ENCODE measurements at places on chromosomes 7 and 10. TPM values are rescaled to one million over a fixed set of nuclear protein-coding genes. Genes with fewer than 3 reads are reported as not detected.
A peak's percentile ranks its signal among the peaks of the same experiment; 100 is the strongest.

HTR5A gene
- total RNA-seq, result not detected

SFXN3 gene
- total RNA-seq, result 79.0 TPM

PNLIP gene
- total RNA-seq, result not detected

KCNK18 gene
- total RNA-seq, result not detected

VIPR2 gene
- total RNA-seq, result 0.50 TPM

GDF10 gene
- 9.4 TPM for total RNA-seq

NEBL gene
- total RNA-seq, result 65.9 TPM

HTRA1 gene
- 80.5 TPM for total RNA-seq

DNA sequence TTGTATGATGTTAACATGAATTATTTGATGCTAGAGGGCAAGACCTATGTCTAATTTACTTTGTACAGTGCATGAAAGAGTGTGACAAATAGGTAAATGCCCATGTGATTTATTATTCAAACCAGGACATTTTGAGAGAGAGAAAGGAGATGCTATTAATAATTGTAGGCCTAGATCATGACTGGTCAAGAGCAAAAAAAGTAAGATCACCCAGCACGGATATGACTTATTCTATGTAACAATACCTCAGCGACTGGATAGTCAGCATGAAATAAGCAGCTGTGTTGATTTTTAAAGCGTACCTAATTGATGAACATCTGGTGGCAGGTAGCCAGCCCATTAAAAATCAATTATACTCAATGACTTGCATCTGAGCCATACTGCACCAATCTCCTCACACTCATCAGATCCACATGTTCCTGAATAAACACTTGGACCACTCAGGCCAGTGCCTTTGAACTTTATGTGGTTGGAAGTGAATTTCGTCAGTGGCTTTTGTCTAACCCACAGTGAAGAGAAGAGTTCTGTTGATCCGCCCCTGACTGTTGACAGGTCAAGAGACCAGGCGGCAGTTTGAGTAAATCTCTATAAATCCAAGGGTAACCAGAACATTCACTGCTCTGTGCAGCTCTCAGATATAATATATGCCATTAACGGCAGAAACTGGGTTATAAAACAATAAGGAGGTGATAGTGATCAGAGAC lies 435.3 kb downstream of the MDFIC start:
- H3K27ac ChIP-seq, result no peak overlapping the region
- H3K36me3 ChIP-seq, result no peaks in the 10 kb centered on the region
- no peak for DNase-seq
- H3K4me3 ChIP-seq, result no peak overlapping the region
- H3K27me3 ChIP-seq, result no peaks in the 10 kb centered on the region

- no peaks in the 10 kb centered on the region for H3K4me1 ChIP-seq
- no peak for DNase-seq
- no peaks in the 10 kb centered on the region for H3K27me3 ChIP-seq
- H3K27ac ChIP-seq, result no peak overlapping the region
These were observed 100.8 kb downstream of the C10orf90 start for GRCh38 chr10:126569513-126570244.

DNA sequence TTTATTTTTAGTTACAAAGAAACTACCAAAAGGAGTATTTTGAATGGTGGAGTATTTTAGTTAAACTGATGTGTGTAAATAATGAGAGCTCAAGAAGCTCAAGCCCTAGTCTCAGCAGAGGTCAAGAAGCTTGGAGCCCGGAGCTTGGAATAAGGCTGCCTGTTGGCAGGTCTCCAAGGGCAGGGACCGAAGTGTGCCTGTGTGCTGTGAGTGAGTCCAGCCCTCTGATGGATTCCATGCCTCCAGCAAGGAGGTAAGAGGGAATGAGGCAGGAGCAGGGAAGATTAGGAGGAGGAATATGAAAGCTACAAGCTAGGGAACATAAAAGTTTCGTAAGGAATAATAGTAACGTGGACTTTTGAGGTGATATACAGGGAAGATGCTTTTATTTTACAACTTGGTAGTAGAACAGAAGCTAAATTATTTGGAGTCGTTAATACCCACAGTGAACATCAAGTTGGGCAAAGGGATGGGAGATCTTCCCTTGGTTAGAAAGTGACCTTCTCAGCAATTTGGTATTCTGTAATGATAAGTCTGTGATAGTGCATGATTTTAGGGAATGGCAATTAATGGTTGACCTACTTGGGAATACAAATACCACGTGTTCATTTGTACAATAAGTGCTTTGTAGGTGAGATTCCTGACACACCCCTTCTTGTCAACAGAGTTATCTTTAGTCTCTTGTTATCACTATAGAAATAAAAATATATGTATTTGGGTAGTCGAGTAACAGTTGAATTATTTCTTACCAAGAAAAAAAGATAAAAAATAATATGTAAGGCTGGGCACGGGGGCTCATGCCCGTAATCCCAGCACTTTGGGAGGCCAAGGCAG lies 4.6 kb downstream of the SEC23IP start:
- no peaks in the 10 kb centered on the region for H3K36me3 ChIP-seq
- H3K4me3 ChIP-seq, result no peak overlapping the region
- peak overlapping the region; percentile 67 for H3K27ac ChIP-seq
- DNase-seq, result peak; percentile 84
- no peaks in the 10 kb centered on the region for H3K27me3 ChIP-seq

DNA sequence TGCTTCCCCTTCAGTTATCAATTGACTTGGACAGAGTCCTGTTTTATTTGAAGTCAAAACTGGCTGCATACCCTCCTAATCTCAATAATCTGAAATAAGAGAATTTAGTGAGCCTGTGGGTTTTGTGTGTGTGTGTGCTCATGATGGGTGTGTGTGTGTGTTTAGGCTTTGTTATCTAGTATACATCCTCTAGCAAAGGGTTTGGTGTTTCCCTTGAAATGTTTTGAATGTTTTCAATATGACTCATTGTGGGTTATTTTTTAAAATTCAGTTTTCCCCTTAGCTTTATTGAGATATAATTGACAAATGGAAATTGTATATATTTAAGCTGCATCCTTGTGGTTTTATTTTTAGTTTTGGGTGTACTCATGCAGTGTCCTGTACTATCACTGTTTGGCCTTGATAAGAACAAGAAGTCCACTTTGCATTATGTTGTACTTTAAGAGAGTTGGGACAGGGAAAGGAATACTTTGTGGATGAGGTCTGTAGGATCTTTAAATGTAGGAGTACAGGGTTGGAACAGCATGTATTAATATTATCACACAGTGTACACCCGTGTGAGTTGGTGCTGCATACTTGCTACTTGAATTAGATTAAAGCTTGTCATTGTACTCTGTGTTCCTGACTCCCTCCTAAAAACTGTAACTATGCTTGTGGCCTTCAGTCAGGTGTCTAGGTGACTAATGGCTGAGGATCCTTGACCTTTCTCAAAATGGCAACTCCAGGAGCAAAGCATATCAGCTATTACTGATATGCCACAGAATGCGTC lies 58.3 kb downstream of the VCL start:
- DNase-seq, result no peak
- H3K27ac ChIP-seq, result peak overlapping the region; percentile 58
- H3K27me3 ChIP-seq, result no peaks in the 10 kb centered on the region
- H3K36me3 ChIP-seq, result no peaks in the 10 kb centered on the region

GRCh38 chr10:22334414-22335172 lies 10.7 kb upstream of the SPAG6 start:
- peaks cover 71% of the 10 kb centered on the region for H3K27me3 ChIP-seq
- H3K36me3 ChIP-seq, result no peaks in the 10 kb centered on the region
- peak overlapping the region; percentile 48 for H3K4me3 ChIP-seq

DNA sequence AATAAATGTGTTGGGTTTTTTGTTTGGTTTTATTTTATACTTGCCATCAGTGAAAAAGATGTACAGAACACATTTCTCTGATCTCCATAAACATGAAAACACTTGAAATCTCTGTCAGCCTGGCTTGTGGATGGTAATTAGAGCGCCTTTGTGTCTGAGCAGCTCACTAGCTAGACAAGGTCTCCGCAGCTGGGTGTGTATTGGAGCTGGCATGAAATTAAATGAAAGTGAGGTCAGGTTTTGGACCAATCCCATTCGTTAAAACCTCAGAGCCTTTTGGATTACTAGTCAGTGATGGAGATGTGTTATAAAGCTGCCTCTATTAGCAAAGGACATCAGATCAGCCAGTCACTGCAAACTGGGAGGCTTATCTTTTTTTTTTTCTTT lies 2.7 kb downstream of the FRAT1 start:
- H3K4me3 ChIP-seq, result no peak overlapping the region
- peak overlapping the region; percentile 100 for H3K27ac ChIP-seq
- no peaks in the 10 kb centered on the region for H3K27me3 ChIP-seq
- H3K4me1 ChIP-seq, result peaks cover 60% of the 10 kb centered on the region
- no peaks in the 10 kb centered on the region for H3K36me3 ChIP-seq

DNA sequence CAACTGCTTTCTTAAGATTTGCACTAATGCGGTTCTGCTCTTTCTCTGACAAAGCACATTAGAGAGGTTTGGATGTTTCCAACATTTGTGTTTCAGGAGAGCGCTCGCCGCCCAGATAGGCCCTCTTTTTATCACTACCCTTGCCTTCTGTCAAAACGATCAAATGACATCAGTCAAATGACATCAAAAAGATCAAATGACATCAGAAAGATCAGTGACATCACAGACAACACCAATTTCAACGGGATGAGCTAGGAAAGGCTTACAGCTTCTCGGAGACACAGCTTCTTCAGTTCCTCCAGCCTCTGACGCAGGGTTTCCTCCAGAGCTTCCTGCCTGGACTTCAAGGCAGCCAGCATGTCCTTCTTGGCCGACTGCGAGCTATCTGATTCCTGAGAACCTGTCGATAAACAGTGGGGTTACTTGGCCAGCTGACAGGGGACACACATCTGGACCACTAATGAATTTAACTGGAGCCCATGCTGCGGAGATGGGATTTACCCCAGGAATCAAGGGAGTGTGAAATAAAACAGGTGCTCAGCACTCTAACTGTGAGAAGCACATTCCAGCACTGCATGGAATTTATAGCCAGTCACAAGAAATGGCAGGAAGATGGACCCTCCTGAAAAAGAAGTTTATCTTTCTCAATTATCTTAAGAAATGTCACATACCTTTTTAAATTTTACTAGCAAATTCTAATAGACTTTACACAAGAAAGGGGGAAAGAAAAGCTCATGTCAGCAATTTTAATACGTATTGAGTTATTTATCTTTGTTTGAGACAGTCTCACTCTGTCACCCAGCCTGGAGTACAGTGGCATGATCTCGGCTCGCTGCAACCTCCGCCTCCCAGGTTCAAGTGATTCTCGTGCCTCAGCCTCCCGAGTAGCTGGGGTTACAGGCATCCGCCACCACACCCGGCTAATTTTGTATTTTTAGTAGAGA lies 88.2 kb downstream of the PRPF18 start:
- H3K27me3 ChIP-seq, result no peaks in the 10 kb centered on the region
- H3K4me3 ChIP-seq, result no peak overlapping the region
- no peaks in the 10 kb centered on the region for H3K36me3 ChIP-seq
- H3K4me1 ChIP-seq, result no peaks in the 10 kb centered on the region
- no peak overlapping the region for H3K27ac ChIP-seq

GRCh38 chr7:13188922-13189321 lies 501.5 kb downstream of the ARL4A start:
- no peak for DNase-seq
- H3K36me3 ChIP-seq, result no peaks in the 10 kb centered on the region
- H3K27me3 ChIP-seq, result no peaks in the 10 kb centered on the region
- H3K4me1 ChIP-seq, result no peaks in the 10 kb centered on the region
- no peak overlapping the region for H3K27ac ChIP-seq

GRCh38 chr7:108156897-108157605 lies 26.9 kb upstream of the LAMB4 start:
- H3K27me3 ChIP-seq, result no peaks in the 10 kb centered on the region
- no peak overlapping the region for H3K27ac ChIP-seq

GRCh38 chr10:22570733-22571430 lies 143.5 kb downstream of the PIP4K2A start:
- no peaks in the 10 kb centered on the region for H3K4me1 ChIP-seq
- H3K4me3 ChIP-seq, result no peak overlapping the region
- DNase-seq, result no peak
- H3K36me3 ChIP-seq, result peaks cover 49% of the 10 kb centered on the region
- no peaks in the 10 kb centered on the region for H3K27me3 ChIP-seq

- no peak for DNase-seq
These were observed 4.6 kb downstream of the TLL2 start for GRCh38 chr10:96509017-96509641.

- H3K27ac ChIP-seq, result no peak overlapping the region
- H3K36me3 ChIP-seq, result no peaks in the 10 kb centered on the region
- no peaks in the 10 kb centered on the region for H3K27me3 ChIP-seq
These were observed 7.1 kb downstream of the CCDC201 start for GRCh38 chr7:45865594-45866410.

DNA sequence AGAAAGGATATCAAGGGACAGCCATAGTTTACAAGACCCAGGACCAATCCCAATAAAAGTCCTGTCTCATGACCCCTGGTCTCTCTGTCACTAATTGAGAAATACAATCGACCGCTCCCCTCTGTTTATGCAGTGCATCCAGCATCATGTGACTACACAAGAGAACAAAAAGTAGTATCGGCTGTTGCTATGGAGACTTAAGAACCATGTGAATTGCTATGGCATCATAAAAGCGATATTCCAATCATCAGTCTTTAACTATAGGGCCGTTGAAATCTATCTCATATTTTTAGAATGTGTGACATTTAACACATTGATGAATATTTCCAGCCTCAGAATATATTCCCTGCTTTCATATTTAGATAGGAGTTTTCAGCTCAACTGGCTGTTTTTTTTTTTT lies 139.3 kb downstream of the FRMD4A start:
- no peak overlapping the region for H3K27ac ChIP-seq
- no peak for DNase-seq
- no peaks in the 10 kb centered on the region for H3K36me3 ChIP-seq
- H3K4me1 ChIP-seq, result no peaks in the 10 kb centered on the region
- no peak overlapping the region for H3K4me3 ChIP-seq
- peaks cover 14% of the 10 kb centered on the region for H3K27me3 ChIP-seq

DNA sequence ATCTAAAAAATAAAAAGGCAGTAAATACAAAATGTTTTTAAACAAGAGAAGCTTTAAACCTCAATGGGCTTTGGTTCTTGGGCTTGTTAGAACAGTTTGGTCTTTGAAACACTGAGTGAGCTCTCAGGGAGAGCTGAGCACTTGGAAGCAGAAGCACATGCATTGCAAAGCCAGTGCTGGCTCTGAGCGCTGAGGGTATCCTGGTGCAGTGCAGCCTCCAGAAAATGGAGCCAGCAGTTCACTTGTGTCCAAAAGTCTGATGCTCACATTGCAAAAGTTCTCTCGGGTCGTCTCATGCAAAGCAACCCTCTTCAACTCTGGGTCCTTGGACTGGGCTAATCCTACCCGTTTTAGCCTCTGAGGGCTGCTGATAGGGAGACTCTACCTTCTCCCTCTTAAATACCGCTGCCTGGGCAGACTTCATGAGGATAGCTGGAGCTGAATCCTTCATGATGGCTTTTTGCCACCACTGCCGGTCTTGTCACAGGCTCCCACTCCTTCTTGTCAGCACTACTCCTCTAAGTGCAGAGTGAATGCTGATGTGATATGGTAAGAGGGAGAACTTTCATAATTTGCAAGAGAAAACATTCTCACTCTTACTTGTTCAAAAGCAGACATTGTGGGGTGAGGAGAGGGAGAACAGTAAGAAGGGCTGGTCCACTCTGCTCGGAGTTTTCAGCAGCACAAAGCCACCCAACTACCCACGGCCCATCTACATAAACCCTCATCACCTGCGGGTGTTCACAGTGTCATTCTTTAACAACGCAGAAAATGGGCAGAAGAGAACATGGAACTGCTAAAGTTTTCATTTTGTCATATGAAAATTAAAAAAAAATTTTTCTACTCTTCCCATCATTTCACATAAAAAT lies 42.2 kb upstream of the BMPER start:
- H3K27ac ChIP-seq, result no peak overlapping the region
- no peak for DNase-seq
- H3K4me3 ChIP-seq, result no peak overlapping the region

All from left lung (tissue), 14 donors.